ENCODE measurements at places on chromosomes 16 and 17.

DNA sequence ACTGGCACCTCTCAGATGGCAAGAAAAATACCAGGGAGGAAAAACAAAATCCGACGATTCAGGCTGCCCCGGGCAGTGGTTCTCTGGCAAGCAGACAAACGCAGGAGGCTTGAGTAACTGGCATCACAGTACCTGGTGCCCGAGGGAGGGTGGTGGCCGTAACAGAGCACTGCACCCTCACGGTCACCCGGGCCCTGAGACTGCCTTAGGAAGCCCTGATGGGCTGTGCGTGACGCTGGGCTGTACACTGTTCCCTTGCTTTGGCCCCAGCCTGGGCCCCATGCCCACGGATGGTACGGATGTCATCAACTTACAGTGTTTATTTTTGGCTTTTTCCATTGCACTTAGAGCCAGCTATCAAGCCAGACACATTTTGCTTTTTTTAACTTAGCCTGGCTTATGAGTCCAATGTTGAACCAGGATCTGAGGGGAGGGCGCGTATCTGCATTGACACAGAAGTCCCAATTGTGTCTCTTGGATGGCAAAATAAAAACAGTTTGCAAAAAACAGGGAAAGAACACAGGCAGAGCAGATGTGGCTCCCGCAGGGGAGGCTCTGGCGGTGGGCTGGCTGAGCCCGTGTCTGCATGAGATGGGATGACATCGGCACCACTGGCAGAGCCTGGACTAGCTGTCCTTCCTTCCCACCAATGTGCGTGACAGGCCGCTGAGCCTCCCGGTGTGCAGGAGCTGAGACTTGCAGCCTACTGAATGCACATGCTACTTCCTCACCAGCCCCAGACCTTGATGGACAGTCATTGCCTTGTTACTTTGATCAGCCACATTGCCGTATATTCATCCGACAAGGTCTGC, 287.7 kb downstream of the FOXL1 start:
- DNase-seq, result no peak

GRCh38 chr17:81445642-81446503, 50.6 kb downstream of the BAHCC1 start:
- no peak for DNase-seq

DNA sequence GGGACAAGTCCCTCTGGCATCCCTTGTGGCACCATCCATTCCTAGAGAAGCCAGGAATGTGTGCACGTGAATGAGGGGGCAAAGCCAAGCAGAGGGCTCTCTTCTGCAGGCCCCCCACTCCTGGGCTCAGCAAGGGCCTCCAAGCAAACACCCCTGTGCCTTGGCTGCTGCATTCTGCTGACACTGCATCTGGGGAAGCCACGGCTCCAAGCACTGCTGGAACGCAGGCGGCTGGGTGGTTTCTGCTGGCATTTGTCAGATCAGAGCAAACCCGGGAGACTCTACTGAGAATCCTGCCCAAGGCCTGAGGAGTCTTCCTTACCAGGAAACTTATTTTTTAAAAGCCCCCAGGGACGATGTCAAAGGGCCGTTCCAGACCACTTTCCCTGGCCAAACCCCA, 23.3 kb downstream of the ATP6V0D1 start:
- no peak for DNase-seq

DNA sequence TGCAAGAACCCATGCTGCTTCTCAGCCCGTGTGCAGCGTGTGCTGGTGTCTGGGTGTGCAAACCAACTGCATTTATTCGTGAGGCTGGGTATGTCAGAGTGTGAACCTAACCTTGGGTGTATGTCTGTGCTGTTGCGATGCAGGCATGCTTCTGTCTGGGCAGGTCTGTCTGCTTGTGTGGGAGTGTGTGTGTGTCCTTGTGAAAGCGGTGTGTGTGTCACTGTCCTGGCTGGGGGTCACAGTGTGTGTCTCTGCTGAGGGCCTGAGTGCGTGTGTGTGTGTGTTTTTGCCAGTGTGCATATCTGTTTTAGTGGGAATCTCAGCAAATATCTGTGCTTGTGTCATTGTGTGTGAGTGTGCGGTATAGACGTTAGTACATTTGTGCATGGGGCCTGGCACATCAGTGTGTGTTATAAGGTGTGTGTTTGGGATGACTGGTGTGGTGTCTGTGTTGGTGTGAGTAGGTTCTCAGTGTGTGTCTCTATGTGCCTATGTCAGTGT, 121.8 kb downstream of the CYLD start:
- no peak for DNase-seq

- no peak for DNase-seq
Measured at GRCh38 chr17:16438173-16438556, 22.8 kb downstream of the TRPV2 start.

GRCh38 chr17:80446645-80447405, 29.6 kb downstream of the NPTX1 start:
- no peak for DNase-seq

GRCh38 chr16:87436225-87437172, 44.4 kb downstream of the MAP1LC3B start:
- no peak for DNase-seq

DNA sequence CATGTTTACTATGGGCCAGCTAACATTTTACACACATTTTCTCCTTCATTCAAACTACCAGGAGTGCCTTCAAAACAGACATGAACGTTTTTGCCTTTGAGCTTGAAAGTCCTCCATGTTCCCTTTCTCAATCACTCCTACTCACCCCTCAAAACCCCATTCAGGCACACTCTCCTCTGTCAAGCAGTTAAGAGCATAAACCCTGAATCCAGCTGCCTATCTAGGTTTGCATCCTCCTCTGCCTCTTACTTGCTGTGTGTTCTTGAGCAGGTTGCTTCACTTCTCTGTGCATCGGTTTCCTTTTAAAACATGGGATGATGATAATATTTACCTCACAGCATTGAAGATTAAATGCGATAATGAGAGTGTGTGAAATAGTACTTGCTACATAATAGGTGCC, 215.3 kb downstream of the HAPSTR1 start:
- DNase-seq, result no peak

GRCh38 chr17:49450735-49451134, 36.1 kb upstream of the PHB1 start:
- no peak for DNase-seq

DNA sequence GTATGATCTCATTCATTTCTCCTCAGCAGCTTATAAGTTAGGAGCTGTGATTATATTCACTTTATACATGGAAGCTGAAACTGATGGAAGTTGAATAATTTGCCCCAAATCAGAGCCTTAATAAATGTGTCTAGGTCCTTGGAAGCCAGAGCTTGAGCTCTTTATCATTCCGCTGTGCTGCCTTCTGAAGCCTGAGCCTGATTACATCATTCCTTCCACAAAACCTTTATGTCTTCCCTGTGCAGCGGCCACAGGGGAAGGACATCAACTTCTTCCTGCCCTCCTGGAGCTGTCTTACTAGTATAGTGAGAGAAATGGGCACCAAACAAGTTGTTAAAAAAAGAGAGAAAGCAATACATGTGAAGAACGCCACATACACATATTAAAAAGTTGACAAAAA, 6.8 kb downstream of the TNRC6C start:
- DNase-seq, result no peak

- DNase-seq, result no peak
Measured at GRCh38 chr17:77036841-77037381, 103.9 kb upstream of the SEC14L1 start.

- DNase-seq, result no peak
Measured at GRCh38 chr17:33086041-33086440, 94.4 kb downstream of the SPACA3 start.

DNA sequence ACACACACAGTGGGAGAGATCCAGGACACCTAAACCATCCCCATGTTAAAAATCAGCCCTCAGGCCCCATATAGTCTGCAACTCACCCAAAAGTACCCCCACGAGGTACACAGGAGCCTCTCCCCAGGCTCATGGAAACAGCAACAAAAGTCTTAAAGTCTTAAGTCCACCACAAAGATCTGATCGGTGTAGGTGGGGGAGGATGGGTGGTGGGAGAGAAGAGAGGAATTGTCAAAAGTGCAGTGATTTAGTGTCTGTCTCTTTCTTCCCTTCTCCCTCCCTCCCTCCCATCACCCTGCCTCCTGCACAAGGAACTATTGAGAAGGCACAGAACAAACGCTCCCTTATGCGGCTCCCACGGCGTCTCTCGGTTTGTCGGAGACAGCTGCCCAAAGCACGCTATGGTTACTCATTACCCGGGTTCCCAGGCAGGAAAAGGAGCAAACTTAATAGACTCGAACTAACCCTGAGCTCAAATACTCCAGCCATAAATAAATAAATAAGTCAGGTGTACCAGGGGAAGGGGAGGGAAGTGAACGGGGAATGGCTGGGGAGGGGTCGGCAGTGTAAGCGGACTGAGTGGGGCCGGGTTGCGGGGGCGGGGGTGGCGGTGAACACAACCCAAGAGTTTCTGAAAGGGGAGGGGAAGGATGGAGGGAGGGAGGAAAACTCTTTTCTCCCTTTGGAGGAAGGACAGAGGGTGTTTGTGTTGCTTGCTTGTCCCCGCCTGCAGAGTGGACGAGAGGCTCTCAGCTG, 477.4 kb downstream of the SLC39A11 start:
- no peak for DNase-seq

DNA sequence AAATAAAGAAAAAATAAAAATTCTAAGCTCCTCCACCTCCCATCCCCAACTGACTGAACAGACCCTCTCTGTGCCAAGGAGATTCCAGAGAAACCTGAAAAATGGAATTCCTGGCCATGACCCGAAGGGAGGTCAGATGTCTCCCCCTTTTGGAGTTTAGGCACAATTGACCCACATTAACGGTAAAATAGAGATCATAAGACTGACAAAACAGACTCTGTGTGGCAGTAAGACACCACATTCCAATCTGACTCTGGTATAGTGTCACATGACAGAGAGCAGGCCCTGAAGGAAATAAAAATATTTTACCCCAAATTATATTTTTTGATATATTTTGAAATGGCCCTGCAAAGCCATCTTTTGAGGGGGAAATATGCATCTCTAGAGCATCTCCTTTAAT, 115.1 kb upstream of the ZKSCAN2 start:
- DNase-seq, result no peak

- no peak for DNase-seq
Measured at GRCh38 chr17:76638263-76638662, 5.3 kb downstream of the ST6GALNAC1 start.

DNA sequence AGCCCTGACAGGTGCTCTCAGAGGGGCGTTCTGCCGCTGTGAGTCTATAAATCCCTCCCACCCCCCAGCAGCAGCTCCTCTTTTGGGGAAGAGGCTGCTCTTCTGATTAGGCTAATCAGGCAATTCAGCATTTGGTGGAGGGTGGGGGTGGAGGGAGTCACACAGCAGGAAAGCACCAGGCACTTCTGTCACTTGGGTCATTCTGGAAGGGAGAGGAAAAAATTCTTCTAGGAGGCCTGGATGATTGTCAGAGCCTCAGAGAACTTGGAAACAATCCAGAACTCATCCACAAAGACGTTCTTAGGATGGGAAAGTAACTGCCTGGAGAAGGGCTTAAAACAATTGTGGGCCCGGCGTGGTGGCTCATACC, 7.3 kb upstream of the SSTR2 start:
- DNase-seq, result no peak

DNA sequence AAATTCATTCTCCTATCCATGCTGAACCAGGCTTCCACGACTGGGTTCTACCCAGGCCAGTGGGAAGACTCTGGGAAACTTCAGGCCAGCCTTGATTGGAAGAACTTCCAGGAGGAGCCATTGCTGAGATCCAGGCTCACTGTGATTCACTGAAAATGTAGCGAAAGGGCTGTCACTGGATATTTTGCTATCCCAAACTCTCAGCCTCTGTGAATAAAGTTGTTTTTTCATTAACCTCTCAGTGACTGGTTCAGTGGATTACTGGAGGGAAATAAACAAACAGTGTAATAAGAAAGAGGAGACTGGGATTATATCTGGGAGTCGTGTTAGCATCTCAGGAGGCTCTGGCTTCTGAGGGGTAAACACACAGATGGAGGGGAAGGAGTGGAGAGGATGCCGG, 3.1 kb downstream of the FOXL1 start:
- DNase-seq, result no peak

- DNase-seq, result no peak
Measured at GRCh38 chr17:21539146-21539545, 153.2 kb upstream of the KCNJ18 start.

DNA sequence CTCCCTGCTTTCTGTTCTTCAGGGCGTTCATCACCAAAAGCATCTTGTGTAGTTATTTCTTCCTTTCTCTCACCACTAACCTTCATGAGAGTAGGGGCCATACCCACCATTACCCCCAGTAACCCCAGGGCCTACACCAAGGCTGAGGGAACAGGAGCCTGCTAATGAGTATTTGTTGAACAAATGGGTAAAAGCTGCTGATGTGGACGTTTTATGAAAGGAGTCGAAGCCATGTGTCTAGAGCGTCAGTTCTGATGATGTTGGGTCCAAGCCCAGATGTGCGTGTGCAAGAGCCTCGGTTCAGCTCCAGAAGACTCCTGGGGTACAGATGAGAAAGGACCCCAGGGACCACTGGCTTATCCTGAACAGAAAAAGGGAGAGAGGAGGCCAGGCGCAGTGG, 77.1 kb upstream of the TBC1D3K start:
- DNase-seq, result no peak

DNA sequence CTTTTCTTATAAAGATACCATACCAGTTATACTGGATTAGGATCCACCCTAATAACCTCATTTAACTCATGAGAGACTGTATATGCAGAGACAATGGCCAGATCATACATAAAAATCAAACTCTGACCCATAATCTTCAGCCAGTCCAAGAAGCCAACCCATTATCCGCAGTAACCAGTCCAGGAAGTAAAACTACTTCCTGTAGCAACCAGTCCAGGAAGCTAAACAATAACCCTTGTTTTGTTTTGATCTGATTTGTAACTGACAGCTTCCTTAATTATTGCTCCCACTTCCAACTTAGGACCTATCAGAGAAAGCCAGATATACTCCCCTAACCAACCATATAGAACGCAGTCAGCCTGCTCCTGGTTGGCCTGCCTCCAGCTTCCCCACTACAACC, 19.2 kb upstream of the SSTR2 start:
- no peak for DNase-seq

GRCh38 chr17:53570731-53571130, 252.0 kb upstream of the KIF2B start:
- no peak for DNase-seq

GRCh38 chr17:7884581-7885366, 3.8 kb upstream of the CHD3 start:
- peak; percentile 43 for DNase-seq

- no peak for DNase-seq
Measured at GRCh38 chr16:85319984-85320440, 207.7 kb upstream of the CIBAR2 start.

GRCh38 chr16:55184052-55184451, 140.0 kb upstream of the IRX6 start:
- no peak for DNase-seq

DNA sequence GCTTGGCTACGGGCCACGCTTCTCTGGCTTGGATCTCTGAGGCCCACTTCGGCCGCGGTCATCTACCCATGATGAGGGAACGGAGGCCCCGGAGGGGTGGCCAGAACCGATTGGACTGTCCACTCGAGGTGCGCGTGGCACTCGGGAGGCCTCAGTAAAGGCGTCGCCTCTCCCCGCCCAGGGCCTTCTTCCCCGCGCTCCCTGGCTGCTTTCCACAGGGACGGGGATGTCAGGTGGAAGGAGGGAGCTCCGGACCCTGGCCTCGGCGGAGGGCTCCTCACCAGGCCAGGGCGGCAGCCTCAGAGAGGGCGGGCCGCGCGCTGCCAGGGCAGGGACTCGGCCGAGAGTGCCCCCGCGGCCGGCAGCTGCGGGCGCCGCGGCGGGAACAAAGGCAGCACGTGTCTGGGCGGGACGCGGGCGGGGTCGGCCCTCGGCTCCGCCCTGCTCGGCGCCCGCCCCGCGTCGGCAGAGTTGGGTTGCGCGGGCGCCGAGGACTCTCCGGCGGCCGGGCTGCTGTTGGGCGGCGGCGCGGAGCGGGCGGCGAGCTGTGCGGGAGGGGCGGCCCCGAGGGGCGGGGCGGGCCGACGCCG, 587 bp upstream of the CDK5R1 start:
- peak; percentile 61 for DNase-seq

All from effector memory CD4-positive, alpha-beta T cell (primary cell).